ENCODE measurements at places on chromosomes 12 and 14.

GRCh38 chr14:54481695-54482094 is 7.1 kb downstream of the GMFB start:
- DNase-seq: no peak

DNA sequence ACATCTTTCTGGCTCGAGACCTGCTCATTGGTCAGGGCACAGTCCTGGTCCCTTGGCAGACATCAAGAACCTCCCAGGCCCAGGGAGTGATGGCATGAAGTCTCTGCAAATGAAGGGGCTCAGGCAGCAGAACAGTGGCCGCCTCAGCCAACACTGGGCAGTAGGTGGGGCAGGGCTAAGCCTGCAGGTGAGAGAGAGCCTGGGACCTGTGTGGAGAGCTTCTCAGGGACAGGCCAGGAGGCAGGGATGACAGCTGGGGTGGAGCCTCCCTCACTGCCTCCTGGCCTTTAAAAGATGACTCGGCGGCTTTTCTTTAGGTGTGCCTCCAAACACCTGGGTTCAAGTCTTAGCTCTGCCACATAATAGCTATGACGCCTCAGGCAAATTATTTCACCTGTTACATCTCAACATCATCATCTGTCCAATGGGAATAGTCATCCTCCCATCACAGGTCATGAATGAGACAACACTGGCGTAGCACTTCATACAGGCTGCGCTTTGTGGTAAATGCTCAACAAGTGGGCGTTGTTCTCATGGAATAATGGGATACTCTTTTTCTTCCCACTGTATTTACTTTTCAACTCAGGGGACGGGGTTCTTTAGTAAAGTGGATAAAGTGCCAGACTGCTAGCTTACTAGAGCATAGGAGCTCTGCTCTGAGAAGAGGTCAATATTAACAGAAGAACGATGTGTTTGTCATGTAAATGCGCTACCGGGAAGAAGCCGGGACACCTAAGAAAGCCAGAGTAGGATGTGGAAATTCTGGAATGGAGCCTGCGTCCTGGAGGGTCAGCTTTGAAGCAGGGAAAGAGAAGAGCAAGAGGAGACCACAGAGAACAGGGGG is 277.4 kb downstream of the FOXN3 start:
- no peak for DNase-seq

- DNase-seq: no peak
Measured at GRCh38 chr14:94059998-94060397, 21.0 kb downstream of the DDX24 start.

- DNase-seq: no peak
Measured at GRCh38 chr14:35299708-35300107, 7.5 kb downstream of the PSMA6 start.

GRCh38 chr12:130700492-130701401 is 15.4 kb downstream of the RIMBP2 start:
- no peak for DNase-seq

GRCh38 chr14:69726761-69727511 is 40.0 kb upstream of the SRSF5 start:
- DNase-seq: peak; percentile 44

DNA sequence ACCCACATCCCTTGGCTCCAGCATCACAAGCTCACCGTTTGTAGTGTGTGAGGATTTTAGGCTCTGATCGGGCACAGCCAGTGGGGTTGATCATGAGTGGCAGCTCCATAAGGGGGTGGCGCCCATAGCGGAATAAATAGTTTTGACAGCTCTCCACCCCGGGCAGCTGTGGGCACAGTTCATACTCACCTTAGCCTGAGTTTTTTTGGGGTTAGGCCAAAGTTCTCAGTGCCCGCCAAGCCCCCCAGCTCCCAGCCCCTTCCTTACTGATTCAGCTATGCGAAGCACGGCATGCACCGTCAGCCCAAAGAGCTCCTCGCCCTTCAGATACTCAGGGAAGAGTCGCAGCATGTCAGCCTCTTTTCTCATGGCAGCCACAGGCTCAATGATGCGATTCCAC is 6.0 kb upstream of the PRKAG1 start:
- DNase-seq: no peak

DNA sequence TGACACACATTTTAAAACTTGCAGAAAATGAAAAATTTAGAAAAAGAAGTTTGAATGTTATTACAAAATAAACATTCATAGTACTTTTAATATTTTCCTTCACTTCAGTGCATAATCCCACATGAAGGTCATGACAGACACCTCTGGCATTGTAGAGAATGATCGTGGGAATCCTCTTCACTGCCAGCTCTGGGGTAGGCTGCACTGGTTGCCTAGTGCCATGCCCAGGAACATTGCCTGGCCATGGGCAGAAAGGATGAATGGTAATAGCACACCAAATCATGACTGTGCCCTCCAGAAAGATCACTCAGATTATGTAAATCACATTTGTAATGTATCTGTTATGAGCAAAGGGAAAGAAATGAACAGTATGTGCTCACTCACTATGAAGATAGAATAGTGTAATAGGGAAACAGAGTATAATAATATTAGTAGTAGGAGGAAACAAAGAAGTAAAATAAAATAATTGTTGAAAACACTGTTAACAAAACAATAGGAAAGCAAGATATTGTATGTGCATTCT is 161.6 kb downstream of the PLCZ1 start:
- DNase-seq: no peak

GRCh38 chr14:69355607-69356281 is 42.4 kb downstream of the ERH start:
- DNase-seq: peak; percentile 11

DNA sequence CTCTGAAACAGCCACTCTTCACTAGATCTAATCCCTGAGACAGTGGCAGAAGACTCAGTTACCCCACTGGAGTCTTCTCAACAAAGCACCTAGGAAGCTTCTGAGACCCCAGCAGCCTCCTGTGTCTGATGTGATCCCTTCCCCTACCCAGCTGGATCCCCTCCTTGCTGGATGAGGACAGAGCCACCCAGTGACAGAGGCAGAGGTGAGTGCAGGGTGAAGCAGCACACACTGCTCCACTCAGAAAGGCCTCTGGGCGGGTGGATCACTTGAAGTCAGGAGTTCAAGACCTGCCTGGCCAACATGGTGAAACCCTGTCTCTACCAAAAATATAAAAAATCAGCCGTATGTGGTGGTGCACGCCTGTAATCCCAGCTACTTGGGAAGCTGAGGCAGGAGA is 2.7 kb downstream of the SPRYD3 start:
- no peak for DNase-seq

- DNase-seq: no peak
Measured at GRCh38 chr14:101460986-101461750, 100.1 kb upstream of the DIO3 start.

DNA sequence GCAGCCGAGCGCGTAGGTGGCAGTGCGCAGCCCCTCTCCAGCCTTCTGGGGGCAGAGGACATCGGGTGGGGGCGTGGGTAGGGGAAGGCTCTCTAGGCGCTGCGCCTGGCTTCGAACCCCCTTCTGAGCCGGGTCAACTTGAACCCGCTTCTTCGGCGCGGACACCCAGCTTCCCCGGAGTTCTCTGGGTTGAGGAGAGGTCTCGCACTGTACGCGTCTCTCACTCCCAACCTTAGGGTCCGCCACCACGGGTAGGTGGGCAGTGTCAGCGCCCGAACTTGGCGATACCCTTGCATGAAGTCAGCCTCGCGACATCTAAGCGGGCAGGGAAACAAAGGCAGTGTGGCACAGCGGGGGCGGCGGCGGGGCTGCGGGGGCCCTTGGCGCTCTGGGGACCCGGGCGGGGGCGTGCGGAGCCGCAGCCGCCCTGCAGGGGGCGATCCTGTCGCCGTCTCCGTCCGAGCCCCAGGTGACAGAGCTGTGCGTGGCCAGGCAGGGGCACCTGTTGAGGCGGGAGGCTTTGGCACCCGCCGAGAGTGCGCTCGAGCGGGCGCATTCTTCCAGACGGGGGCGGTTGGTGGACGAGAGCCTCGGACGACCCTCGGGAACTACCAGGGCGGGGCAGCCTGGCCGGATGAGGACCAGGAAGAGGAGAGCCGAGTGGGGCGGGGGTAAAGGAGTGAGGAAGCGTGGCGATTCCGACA is 1.1 kb downstream of the GALNT16 start:
- DNase-seq: no peak

- no peak for DNase-seq
Measured at GRCh38 chr12:48993787-48994186, 5.4 kb downstream of the DDN start.

DNA sequence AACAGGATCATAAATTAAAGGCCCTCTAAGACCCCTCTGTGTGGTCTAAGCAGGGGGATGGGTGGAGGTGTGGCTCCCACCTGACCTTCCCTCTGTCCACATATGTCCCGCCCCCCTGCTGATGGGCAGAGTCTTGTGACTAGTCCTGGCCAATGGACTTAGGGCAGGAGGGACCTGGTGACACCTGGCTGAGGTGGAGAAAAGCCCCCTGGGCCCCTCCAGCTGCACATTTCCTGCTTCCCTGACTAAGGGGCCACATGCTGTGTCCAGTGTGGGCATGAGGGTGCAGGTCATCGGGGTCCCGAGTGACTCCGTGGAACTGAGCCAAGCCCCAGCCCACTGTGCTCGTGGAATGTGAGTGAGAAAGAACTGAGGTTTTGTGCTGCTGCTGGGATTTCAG is 254.7 kb downstream of the ADGRD1 start:
- no peak for DNase-seq

- DNase-seq: no peak
Measured at GRCh38 chr12:131001493-131001892, 47.8 kb downstream of the ADGRD1 start.

GRCh38 chr14:99132821-99133635 is 139.0 kb downstream of the BCL11B start:
- DNase-seq: no peak

DNA sequence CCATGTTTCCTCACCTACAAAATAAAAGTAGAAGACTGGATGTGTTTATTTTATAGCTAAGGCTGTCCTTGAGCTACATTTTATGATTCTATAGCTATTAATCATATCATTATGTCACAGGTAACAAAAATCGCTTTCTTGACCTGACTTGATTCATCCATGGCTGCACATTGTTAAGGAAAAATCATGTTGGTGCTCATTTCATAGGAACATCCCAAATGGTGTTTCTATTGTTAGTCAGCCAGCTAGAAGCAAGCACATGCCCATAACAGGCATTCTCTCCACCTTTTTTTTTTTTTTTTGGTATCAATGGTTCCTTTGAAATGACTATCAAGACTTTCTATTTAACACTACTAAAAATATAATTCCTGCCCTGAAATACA is 45.3 kb upstream of the PTHLH start:
- no peak for DNase-seq

DNA sequence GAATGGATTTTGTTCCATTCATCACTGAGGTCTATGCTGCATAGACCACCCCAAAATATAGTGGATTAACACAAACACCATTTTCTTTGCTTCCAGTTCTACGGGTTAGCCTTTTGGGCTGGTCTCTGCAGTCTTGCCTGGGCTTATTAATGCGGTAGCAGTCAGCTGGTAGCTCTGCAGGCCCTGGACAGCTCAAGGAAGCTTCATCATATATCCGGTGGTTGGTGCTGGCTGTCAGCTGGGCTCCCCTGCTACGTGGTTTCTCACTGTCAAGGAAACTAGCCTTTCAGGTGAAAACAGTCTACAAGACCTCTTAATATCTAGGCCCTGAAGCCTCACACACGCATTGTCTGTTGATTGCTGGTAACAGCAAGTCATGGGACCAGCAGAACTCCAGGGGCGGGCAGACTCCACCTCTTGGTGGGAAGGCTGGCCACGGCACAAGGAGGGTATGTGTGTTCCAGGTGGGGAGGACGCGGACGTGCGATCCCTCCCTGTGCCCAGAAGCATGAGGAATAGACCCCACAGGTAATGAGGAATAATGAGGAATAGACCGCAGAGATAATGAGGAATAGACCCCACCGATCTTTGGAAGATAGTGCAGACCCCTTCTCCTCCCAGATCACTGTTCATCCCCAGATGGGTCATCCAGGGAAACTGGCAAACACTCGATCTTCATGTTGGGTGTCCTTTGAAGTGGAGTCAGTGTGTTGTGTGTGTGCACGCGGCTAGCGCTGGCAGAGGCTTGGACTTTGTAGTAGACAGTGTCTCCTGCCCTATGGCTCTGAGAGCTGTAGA is 13.3 kb downstream of the TSPAN9 start:
- no peak for DNase-seq

GRCh38 chr14:49984424-49984823 is 91.5 kb downstream of the ARF6 start:
- no peak for DNase-seq

DNA sequence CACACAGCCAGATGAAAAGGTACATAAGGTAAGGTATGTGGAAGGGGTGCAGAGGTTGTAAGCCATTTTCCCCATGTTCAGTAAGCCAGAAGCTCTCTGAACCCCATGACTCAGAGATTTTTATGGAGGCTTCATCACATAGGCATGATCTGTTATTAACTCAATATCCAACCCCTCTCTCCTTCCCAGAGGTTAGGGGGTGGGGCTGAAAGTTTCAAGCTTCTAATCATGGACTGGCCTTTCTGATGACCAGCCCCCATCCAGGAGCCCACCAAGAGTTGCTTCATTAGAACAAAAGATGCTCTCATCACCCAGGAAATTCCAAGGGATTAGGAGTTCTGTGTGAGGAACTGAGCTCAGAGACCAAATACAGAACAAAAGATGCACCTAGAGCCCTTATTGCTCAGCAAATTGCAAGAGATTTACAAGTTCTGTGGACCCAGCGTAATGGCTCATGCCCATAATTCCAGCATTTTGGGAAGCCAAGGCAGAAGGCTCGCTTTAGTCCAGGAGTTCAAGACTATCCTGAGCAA is 103.2 kb upstream of the DAAM1 start:
- no peak for DNase-seq

GRCh38 chr14:95235351-95235750 is 78.0 kb upstream of the DICER1 start:
- no peak for DNase-seq

GRCh38 chr12:108548954-108549521 is 11.9 kb downstream of the SART3 start:
- DNase-seq: no peak

GRCh38 chr14:85415015-85415712 is 114.8 kb upstream of the FLRT2 start:
- peak; percentile 55 for DNase-seq

DNA sequence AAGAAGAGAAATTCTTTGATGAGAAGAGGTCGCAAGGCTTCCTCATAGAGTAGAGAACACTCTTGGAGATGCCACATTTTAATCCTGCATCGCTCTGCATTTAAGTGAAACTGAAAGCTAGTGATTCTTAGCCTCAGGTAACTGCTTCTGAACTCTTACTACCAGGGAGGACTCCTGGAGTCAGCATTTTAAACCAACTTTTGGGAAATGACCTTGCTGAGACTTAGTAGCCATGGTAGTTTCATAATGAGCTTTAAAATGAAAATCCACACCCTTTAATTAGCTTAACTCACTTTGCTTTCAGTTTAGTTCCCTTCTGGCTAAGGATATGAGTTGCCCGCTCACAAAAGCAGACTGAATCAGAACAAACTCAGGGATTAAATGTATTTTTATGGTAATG is 80.3 kb downstream of the SYNE2 start:
- DNase-seq: no peak
